ENCODE measurements at places on chromosomes 5 and 9.

- peak; percentile 34 for DNase-seq
Measured at GRCh38 chr5:156121234-156121633, 205.7 kb upstream of the SGCD start.

- DNase-seq, result no peak
Measured at GRCh38 chr9:72807765-72808445, 144.9 kb downstream of the ALDH1A1 start.

DNA sequence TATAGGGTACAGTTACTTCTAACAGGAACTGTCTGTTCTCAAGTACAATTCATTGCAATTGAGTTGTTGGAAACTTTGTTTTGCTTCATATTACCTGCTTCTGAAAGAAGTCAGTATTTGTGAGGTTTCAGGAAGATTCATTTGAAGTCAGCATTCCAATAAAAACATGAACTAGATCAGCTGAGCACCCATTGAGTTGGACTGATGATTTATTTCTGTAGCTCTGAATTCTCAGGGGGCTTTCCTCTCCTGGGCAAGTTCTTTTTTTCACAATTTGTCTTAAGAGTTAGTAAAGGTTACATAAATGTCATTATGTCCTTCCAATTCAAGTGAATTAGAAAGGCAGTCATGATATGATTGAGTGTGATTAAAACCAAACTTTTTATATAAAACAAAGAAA lies 16.2 kb upstream of the KIF2A start:
- no peak for DNase-seq

- peak; percentile 29 for DNase-seq
Measured at GRCh38 chr5:142439207-142439860, 114.5 kb upstream of the SPRY4 start.

DNA sequence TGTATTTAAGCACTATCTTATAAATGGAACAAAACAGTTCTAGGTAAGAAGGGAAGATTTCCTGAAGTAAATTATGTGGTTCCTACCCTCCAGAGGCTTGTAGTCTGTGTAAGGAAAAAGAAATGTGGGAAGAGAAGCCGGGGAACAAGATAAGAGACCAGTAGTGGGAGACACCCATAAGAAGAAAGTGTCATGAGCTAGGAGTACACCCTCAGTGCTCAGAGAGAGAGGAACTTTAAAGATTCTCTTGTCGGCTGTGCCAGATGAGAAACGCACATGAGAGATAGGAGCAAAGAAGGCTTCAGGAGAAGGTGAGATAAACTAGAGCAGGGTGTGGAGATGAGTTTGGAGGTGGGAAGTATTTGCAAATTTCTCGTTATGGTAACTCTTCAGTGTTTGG lies 18.1 kb downstream of the SLC36A1 start:
- no peak for DNase-seq

- no peak for DNase-seq
Measured at GRCh38 chr9:135561391-135562234, at the start of gene PAEP. PAEP (plus strand) TSS chr9:135561756.

- no peak for DNase-seq
Measured at GRCh38 chr9:113468716-113469448, 5.4 kb downstream of the RGS3 start.

DNA sequence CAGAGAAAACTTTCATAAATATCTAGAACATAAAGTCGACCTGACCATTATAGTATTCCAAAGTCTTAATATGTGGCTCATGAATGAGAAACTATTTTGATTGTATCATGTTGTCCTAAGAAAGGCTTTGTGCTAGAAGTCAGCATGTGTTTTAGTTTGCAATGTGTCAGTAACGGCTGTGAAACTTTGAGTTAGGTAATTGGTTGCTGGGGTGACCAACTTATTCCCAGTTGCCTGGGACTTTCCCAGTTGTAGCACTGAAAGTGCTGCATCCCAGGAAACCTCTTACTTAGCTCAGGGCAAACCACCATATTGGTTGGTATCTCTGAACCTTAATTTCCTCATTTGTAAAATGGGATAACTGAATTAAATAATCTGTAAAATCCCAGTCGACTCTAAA lies 114.6 kb upstream of the SLC12A2 start:
- no peak for DNase-seq

DNA sequence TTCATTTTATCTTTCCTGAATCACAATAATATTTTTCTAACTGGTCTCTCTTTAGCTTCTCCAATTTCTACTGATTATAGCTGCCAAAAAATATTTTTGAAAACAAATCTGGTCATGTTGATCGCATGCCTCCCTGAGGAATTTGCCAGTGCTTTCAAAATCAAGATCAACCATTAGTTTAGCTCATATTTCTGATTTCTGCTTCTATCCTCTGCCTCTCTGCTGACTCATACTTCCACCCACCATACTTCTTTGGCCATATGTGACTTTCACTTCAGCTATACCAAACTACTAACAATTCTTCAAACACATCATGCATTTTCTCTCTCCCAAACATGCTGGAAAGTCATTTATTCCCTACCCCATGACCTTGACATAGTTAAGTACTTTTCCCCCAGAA lies 636.5 kb downstream of the TLE1 start:
- DNase-seq, result peak; percentile 47

DNA sequence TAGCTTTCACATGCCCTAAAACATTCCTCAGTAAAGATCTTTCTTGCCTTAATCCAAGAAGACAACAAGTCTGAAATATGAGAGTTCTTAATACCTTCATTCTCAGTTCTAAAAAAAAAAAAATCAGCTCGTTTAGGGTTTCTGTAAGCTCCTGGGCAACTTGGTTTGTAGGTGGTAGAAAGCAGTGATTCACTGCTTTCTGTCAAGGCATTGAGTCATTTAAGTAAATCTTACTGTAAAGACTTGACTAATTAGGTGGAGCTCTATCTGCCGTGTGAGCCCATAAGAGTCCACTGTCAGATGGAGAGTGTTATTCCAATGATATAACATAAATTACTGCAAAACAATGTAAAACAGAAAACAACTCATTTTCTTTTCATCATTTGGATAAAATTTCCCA lies 56.1 kb upstream of the MAST4 start:
- no peak for DNase-seq

DNA sequence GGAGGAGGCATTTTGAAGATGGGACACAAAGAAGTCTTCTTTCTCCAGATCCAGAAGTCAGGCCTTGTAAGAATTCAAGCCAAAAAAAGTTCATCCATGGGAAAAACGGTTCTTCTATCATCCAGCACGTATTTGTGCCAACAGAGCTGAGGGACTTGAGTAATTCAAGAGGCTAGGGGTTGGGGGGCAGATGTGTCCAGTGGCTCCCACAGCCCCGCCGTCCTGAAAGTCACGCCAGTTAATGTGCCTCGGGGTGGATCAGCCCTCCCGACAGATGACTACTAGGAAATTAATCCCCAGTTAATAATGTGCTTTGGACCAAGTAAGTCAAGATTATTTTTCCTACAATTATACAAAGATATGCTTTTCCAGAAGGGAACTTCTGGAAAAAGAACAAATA lies 23.4 kb downstream of the NREP start:
- no peak for DNase-seq

- DNase-seq, result no peak
Measured at GRCh38 chr5:123746683-123747360, 234.8 kb downstream of the CSNK1G3 start.

DNA sequence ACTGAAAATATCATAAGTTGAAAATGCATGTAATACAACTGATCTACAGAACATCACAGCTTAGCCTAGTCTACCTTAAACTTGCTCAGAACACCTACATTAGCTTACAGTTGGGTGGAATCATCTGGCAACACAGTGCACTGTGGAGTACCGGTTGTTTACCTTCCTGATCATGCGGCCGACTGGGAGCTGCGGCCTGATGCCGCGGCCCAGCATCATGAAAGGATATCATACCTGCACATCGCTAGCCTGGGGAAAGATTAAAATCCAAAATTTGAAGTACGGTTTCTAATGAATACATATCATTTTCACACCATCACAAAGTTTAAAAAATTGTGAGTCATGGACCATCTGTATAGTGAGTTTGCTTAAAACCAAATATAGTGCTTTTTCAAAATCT lies 1.8 kb downstream of the HACD4 start:
- DNase-seq, result no peak

DNA sequence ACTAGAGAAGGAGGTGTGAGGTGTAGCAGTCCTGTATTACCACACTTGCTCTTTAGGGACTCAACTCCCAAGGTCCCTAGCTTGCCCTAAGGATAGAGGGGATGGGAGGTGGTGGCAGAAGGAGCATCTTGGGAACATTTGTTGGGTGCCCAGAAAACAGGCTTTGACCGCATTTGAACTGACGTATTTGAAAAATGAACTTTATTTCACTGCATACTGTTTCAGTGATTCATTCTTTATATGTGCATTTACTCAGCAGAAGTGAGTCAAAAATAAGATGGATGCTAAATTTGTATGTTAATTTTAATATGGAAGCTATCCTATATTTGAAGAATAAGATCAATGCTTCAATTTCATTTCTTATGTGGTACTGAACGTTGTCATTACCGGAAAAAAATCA lies 18.7 kb downstream of the DMRT3 start:
- DNase-seq, result peak; percentile 26

DNA sequence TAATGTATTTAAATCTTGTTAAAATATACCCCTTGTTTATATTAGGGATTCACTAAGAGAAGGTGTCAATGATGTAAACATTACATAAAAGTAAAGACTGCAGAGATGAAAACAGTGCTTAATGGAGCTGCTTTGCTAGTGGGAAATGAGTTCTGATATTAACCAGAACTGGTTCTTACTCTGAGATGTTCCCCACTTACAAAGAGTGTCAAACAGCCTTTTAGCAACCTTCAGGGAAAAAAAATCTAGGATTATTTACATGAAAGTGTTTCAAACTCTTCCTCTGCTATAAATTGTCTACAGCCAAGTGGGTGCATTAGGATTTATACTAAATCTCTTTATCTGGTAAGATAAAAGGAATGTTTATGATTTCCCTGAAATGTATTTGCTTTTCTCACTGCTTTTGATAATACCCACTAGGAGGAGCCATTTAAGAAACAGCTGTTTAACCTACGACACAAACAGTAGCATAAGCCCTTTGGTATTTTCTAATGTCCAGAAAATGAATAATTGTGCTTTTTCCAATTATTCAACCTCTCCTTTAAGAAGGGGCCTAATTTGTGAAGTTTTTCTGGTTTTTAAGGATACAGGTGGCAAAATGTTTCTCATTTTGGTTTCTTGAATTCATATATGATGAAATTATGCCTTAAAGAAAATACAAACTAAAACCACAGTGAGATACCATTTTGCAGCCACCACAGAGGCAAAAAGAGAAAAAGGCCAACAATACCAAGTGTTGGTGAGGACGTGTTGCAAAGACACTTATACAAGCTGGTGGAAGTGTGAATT lies 186.3 kb downstream of the TLE4 start:
- peak; percentile 34 for DNase-seq

DNA sequence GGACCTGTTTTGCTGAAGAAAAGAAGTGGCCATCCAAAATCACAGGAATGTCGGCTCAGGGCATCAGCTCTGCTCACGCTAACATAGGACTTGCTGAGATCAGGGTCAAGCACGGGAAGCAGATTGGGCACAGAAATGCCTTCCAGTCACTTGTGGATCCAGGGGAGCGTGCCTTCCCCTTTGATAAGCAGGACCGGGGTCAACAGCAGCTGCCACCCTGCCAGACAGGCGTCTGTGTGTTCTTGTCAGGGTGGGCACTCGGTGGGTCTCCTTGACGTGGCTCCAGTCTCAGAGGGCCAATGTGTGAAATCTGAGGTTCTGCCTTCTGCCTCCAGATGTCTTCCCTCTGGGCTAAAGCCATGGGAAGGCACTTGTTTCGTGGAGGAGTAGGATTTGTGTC lies 313.7 kb upstream of the IRX4 start:
- no peak for DNase-seq

DNA sequence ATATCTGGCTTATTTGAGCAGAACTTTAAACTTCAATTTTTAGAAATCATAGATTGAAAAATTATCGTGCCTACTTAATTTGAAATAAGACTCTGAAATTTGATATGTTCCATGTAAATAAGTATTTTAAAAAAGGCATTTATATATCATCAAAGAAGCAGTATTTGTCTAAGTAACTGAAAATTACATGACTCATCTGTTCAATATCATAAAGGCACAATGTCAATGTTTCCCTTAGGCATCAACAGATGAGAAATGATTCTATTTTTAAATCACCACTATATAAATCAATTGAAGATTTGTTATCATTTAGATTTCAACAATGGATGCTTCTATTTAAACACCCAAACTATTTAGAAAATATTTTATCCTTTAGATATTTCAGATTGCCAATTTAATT lies 142.9 kb upstream of the POU5F2 start:
- DNase-seq, result no peak

DNA sequence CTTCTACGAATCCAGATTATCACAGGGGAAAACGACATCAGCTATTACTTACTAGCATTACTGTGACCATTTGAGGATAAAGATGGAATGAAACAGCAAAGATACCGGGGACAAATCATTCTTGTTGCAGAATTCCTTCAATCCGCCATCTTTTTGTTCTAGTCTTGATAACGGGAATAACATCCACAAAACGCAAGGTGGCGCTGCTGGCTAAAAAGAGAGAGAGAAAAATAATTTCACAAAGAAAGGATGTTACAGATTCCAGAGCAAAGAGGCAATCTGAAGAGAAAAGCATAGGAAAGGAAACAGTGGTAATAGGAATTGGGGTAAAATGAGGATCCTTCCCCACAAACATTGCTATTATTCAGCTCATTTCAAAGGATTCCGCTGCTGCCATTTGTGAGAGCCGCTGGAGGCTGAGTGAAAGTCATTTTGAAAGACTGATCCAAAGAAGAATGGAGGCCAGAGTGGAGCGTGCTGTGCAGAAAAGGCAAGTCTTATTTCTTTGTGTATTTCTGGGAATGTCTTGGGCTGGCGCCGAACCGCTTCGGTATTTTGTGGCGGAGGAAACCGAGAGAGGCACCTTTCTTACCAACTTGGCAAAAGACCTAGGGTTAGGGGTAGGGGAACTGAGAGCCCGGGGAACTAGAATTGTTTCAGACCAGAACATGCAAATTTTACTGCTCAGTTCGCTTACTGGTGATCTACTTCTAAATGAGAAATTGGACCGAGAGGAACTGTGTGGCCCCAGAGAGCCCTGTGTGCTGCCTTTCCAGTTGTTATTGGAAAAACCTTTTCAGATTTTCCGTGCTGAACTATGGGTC lies at the start of gene PCDHB7:
TSS of gene PCDHB7 (plus strand) at position 264 of the 824 bp plus-strand sequence. CDS start at position 456, 192 bp downstream.
- peak; percentile 31 for DNase-seq

GRCh38 chr9:116550696-116551436 lies 136.2 kb upstream of the TRIM32 start:
- peak; percentile 31 for DNase-seq

- no peak for DNase-seq
Measured at GRCh38 chr9:118459913-118460312, 755.7 kb downstream of the TLR4 start.

DNA sequence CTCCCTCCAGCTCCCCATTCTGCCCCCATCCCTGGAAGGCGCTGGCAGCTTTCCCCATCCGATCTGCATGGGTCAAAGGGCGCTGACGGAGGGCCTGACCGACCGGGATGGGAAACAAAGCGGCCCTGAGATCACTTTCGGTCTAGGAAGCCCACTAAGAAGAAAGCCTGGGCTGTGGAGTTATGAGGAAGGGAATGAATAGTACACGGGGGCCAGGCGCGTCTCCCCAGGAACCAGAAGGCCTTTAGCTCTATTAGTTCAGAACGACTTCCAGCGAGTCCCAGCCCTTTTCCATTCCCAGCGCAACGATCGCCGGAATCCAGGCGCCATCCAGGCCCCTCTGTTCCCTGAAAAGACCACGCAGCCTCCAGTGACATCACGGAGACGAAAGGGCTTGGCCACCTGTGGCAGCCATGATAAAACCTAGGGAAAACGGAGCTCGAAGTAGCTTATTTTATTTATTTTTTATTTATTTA lies 70.1 kb upstream of the CCDC180 start:
- no peak for DNase-seq

- no peak for DNase-seq
Measured at GRCh38 chr9:16613051-16613450, 257.4 kb downstream of the BNC2 start.

All from fibroblast of skin of back (primary cell).